HFFc6 (cell line): ENCODE measurements at places on chromosomes 13 and 19. TPM values are rescaled to one million over a fixed set of nuclear protein-coding genes. Genes with fewer than 3 reads are reported as not detected.
A peak's percentile ranks its signal among the peaks of the same experiment; 100 is the strongest.

CEACAM8 gene
- not detected in 2 replicates for total RNA-seq

QPCTL gene
- total RNA-seq: 18.5 to 31.4 TPM (median 28.8 TPM) in 3 replicates

SIGLEC8 gene
- not detected in 2 replicates for total RNA-seq

LHB gene
- not detected in 3 replicates for total RNA-seq

GRCh38 chr13:92974905-92975429 lies 251.6 kb upstream of the GPC6 start:
- DNase-seq: no peak

DNA sequence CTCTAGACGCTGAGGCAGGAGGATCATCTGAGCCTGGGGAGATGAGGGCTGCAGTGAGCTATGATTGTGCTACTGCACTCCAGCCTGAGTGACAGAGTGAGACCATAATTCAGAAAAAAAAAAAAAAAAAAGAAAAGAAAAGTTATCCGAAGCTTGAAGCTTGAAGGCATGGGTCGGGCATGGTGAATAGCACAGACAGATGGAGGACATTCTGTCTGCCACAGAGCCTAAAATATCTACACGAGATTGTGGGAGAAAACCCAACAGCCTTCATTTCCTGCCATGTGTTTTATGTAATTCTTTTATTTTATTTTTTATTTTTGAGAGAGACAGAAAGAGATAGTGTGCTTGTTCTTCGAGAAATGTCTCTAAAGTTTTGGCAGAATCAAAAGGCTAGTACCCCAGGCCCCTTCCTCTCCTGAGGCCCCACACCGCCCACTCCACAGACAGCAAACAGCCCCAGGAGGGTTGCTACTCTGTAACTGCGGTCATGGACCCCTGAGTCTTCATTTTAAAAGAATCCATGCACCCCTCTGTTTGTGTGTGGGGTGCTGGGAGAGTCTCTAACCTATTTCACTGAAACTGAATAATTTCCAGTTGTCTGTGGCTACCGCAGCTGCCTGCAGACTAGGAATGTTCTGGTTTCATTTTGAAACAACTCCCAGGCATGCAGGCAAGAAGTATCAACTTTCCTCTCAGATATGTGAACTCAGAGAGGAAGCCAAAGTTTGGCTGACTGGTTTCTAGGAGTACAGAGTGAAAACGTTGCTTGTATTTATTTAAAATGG lies 38.4 kb upstream of the RCBTB2 start:
- DNase-seq: peak; percentile 51
